Stimulated activated CD8-positive, alpha-beta memory T cell treated with anti-CD3 and anti-CD28 coated beads, Interleukin-4, amount 100 ng/mL, for 4 hours (primary cell): ENCODE measurements at places on chromosomes 16 and 17.

- no peak for DNase-seq
These were observed 41.8 kb downstream of the MYO18A start for GRCh38 chr17:29138184-29138955.

DNA sequence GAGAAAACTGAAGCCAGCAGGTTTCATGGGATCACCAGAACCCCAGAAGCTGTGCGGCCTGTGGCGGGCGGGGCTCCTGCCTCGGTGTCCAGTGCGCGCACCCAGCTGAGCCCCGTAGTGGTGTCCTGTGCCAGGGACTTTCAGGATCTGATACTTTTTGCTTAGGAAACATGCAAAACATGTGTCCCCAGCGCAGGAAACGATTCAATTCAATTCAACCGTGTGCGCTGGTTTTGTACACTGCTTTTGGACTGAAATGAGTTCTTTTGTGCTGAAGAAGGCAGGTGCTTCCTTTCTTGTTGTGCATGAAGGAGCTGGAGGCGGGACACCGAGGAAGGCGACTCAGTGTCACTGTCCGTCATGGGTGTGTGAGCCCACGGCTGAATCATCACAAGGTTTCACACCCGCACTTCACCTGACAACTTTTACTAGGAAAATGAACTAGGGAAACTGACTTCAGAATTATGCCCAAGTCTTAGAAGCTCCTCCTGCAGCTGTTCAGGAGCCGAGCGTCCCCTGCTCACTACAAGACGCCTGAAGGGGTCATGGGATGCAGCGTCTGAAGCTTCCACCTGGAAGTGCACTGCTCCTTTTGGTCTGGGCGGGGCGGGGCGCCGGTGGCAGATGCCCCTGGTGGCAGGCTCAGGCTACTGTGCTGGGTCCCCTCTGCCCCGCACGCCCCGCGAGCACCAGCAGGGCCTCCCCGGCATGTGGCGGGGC lies 31.4 kb upstream of the ZNF750 start:
- no peak for DNase-seq

DNA sequence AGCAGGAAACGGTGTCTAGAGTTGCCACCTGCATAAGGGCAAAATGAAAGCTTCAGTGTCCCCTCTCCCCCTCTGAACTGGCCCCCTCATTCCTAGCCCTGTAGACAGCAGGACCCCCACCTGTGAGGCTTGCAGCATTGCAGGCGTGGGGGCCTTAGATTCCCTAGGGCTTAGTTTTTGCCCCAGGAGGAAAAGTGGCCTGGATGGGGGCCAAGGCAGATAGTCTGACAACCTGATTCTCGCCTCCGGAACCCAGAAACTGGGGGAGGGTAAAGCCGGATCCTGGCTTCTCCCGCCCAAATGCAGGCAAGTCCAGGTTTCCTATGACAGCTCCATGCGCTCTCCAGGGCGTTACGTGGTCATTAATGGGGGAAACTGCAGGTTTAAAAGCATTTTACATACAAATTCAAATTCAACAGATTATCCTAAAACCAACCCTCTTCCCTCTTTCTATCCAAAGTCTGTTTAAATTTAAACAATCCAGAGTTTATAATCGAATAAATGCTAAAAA lies 678 bp upstream of the HOXB6 start:
- DNase-seq, result no peak

DNA sequence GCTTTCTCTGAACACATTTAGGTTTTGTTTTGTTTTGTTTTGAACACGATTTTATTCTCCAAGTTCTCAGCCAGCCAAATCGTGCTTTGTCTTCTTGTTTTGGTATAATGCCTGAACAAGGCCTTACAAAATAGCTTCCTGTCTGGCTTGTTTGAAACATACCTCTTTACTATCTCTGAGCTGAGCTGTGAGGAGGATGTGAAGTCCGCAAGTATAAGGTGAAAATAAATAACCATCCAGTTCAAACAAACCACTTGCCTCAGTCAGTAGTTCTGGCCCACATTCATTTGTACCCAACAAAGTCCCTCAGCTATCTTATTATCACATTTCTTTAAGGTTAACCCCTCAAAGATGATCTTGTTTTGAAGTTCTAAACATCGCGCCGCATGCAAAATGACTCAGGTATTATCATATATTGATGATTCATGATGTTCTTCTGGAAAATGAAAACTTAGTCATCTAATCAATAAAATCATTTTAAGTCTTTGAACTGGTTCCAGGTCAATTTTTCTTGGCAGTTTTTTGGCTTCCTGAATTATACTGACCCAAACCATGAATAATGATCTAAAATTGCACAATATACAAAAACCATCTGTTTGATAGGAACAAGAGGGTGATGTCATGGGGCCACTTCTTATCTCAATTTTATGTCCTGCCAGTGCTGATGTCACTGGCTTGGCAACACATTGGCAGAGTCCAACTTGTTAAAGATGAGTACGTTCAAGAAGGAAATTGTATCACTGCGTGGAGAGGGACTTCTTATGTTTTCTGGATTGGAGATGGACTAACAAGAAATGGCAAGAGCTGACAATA lies 694.3 kb downstream of the KCNJ2 start:
- no peak for DNase-seq
